ENCODE measurements at places on chromosomes 12 and 14. TPM values are rescaled to one million over a fixed set of nuclear protein-coding genes. Genes with fewer than 3 reads are reported as not detected.

Gene CCDC196
- total RNA-seq: not detected

Gene NRXN3
- total RNA-seq: 2.5 TPM

Gene WIF1
- 17.3 TPM for total RNA-seq

Gene CDCA3
- 8.1 TPM for total RNA-seq

Gene BMP4
- total RNA-seq: 13.2 TPM

Gene TPH2
- not detected for total RNA-seq

Gene GZMB
- 0.30 TPM for total RNA-seq

Gene ANKRD33
- total RNA-seq: not detected

Gene PZP
- 0.20 TPM for total RNA-seq

Gene AMHR2
- total RNA-seq: not detected

Gene FLVCR2
- total RNA-seq: 5.6 TPM

Gene NUAK1
- total RNA-seq: 24.5 TPM

Gene KIF5A
- 0.39 TPM for total RNA-seq

Gene HCAR2
- total RNA-seq: 11.8 TPM

Gene ADAM21
- total RNA-seq: 0.10 TPM

Gene POTEG
- not detected for total RNA-seq

Gene OR11H7
- not detected for total RNA-seq

Gene MYL2
- 43.5 TPM for total RNA-seq

Gene OR6C2
- not detected for total RNA-seq

Gene NDRG2
- 113 TPM for total RNA-seq

Gene GNG2
- total RNA-seq: 37.5 TPM

Gene IL31
- not detected for total RNA-seq

Gene LPAR5
- 1.7 TPM for total RNA-seq

Gene BORCS5
- total RNA-seq: 23.1 TPM

Gene CLMN
- 13.6 TPM for total RNA-seq

Gene SNW1
- 50.7 TPM for total RNA-seq

Gene MIP
- not detected for total RNA-seq

Gene FZD10
- total RNA-seq: 7.7 TPM

Gene TBX3
- 14.7 TPM for total RNA-seq

Gene IAPP
- not detected for total RNA-seq

Data from skin of body (tissue), 3 donors.